ENCODE measurements at places on chromosomes 11 and 22.

DNA sequence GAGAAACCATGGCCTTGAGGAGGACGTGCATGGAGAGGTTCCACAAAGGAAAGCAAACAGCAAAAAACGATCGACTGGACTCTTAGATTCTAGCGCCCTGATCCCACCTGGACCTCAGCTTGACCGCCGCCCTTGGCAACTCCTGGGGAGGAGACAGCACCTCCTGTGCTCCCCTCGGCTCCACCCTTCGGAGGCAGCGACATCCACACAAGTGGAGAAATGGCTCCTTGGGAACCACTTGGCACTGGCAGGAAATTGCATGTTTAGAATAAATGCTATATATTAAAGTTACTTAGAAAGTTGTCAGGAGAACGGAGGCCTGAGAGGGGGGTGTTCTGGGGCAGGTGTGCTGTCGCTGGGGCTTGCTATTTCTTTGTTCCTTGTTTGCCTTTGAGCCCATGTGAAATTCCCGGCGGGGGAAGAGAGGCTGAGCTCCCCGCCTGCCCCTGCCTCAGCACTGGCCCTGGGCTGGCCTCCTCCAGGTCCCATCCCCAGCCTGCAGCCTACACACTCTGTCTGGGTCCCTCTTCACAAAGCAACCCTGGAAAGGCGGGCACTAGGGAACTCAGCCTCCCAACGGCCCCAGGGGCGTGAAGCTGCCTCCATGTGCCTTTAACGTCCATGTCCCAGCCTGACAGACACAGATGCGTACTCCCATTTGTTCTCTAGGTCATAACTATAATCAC, 395.3 kb downstream of the BRD1 start:
- no peak for DNase-seq

DNA sequence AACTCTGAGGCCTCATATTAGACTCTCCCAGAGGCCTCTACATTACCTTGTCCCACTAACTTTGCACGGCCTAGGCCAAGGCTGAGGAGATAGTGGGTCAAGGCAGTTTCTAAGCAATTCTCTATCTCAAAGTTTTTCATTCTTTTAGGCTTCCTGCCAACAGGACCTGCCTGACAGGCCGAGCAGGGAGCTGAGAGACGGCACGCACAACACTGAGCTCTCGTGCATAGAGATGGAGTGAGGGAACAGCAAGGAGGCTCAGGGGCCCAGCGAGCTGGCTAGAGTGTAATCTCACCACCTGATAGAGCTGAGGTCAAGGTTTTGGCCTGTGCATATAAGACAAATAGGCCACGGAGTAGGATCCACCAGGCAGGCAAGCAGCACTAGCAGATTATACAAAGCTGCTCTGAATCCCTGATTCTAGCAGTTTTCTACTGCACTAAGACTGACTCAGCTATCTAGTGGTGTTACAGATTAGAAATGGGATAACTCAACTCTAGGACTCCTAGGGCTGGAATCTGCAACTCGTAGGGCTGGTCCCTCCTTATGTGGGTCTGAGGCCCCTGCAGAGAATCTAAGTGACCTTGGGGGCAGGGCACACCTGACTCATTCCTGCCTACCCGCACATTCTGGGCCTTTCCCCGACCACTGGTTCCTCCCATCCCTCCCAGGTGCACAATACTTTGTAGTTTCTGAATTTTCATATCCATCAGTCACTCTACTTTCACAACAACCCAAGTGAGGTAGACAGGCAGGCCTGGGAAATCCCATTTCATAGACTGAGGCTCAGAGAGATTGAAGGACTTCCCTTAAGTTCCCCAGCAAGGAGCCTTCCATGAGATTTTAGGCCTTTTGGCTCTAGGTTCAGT, 1.7 kb downstream of the CYB5R2 start:
- DNase-seq: no peak

DNA sequence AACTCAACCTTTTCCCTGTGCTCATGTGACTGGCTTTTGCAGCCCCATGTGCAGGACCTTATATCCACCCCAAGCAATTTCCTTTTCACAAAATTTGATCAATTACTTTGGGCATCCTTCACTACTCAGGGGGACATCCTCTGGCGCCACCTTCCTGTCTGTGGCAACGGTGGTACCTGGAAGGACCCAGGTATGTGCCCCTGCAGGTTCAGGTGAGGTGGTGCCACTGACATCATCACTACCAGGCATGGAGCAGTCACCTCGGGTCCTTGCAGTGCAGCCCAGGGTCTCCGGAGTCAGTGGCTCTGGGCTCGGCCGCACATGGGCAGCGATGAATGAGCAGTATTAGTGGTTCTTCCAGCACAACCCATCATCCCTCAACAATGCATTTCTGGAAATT, 37.7 kb upstream of the B3GAT1 start:
- no peak for DNase-seq

- DNase-seq: no peak
Measured at GRCh38 chr22:22452211-22452610, 56.3 kb downstream of the ZNF280B start.

- no peak for DNase-seq
Measured at GRCh38 chr11:57888386-57888785, 126.8 kb downstream of the CTNND1 start.

GRCh38 chr11:126782810-126783209, 217.8 kb downstream of the KIRREL3 start:
- no peak for DNase-seq

DNA sequence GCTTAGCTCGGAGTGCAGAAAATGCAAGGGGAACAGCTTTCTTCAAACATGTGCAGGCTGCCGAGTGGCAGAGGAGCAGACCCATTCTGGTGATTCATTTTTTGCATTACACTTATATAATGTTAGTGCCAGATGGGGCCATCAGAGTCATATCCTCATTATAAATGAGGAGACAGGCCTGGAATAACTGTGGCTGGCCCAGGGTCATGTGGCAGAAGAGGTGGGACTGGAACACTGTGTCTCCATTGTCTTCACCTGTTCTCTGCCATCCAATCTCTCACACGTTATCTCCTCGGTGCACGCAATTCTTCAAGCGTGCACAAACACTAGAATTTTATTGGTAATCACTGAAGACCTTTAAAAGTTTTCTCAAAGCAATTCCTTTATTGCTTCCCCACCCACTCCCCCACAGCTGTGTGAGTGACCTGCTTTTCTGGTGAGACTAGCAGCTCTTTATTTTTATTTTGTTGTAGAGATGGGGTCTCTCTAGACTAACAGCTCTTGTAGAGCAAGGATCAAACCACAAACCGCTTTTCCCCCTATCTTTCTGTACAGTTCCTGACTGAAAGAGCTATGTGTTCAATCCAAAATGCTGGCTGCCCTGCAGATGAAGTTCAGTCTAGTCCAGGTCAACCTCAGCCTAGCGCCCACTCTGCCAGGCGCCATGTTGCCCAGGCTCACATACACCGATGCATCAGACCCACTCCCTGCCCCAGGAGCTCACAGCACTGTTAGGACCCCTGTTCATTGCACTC, 75.3 kb downstream of the ST3GAL4 start:
- no peak for DNase-seq

DNA sequence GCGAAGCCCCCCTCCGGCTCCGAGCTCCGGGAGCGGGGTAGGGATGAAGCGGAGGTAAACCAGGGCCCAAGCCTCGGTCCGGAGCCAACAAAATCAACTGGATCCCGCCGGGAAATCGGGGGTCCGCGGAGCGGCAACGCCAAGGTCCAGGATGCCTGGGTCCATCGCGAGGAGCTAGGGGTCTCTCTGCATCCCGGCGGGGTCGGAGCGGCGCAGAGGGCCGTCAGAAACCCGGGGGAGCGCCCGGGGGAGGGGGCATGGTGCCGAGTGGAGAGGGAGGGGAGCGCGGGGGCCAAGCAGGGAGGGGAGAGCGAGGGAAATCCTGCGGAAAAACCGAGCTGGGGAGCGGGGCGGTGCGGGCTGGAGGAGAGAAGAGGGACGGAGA, 51.8 kb downstream of the SLC22A12 start:
- DNase-seq: no peak

DNA sequence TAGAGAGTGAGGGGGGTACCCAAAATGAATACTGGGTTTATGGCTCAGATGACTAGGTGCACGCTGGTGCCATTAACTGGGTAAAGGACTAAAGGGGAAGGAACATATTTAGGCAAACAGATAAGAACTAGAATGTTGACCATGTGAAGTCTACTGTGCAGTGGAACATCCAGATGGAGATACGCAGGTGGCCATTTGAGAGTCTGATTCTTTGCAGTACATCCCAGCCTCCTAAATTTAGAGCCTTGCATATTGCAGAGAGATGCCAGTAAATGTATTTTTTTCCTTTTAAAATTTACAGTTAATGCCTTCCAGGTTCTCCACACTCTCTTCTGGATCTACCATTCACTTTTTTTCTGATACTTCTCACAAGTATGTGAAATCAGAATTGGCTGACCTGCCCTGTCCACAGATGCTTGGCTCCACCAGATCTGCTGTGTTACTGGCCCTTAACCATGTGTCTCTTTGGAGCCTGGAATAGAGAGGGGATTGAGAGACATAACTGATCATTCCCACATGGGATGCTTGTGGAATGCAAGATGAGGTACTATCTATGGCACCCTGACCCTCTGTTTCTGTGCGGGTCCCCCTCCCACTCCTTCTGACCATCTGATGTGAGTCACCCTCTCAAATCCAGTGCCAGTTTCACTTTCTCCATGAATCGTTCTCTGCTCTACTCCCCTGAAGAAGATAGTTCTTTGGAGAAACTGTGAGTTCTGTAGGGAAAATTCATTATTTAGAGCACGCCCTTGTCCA, 77.0 kb upstream of the NCAM1 start:
- DNase-seq: no peak

- no peak for DNase-seq
Measured at GRCh38 chr11:26806219-26806618, 84.4 kb upstream of the SLC5A12 start.

DNA sequence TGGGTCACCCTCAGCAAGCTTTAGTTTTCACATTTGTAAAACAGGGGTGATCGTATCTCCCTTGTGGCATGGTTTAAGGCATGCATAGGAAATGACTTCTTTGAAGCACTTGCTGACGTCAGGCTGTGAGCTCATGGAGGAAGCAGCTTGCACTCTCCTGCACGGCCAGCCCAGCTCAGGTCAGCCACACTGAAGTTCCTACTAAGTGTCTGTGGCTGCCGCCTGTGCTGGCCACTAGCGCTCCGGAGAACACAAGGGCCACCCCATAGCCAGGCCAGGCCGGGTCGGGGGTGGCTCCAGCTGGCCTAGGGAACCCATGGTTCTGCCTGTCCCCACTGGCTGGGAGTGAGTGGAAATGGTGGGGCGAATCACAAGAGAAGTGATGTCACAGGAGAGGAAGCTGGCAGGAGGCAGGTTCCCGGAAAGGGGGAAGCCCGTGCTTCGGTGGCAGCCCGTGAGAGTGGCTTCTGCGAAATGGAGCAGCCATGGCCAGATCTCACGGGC, 28.2 kb downstream of the KCTD17 start:
- DNase-seq: peak; percentile 85

DNA sequence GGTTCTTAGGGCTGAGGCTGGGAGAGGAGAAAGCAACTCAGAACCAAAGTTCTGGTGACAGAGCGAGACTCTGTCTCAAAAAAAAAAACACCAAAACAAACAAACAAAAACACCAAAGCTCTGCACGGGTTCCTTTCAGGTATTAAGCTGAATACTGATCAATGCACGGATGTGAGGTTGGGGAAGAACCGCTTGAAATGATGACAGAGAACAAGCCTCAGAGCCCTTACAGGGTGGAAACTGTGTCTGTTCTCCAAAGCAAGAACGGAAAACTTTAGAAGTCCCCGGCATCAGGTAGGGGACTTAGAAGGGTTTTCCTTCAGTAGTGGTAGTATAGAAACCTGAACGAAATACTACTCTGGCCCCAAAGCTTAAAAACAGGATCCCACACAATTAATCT, 260.0 kb downstream of the TBC1D22A start:
- no peak for DNase-seq

- no peak for DNase-seq
Measured at GRCh38 chr11:25225078-25225477, 728.2 kb downstream of the LUZP2 start.

- peak; percentile 38 for DNase-seq
Measured at GRCh38 chr11:110433393-110434333, 3.9 kb downstream of the FDX1 start.

DNA sequence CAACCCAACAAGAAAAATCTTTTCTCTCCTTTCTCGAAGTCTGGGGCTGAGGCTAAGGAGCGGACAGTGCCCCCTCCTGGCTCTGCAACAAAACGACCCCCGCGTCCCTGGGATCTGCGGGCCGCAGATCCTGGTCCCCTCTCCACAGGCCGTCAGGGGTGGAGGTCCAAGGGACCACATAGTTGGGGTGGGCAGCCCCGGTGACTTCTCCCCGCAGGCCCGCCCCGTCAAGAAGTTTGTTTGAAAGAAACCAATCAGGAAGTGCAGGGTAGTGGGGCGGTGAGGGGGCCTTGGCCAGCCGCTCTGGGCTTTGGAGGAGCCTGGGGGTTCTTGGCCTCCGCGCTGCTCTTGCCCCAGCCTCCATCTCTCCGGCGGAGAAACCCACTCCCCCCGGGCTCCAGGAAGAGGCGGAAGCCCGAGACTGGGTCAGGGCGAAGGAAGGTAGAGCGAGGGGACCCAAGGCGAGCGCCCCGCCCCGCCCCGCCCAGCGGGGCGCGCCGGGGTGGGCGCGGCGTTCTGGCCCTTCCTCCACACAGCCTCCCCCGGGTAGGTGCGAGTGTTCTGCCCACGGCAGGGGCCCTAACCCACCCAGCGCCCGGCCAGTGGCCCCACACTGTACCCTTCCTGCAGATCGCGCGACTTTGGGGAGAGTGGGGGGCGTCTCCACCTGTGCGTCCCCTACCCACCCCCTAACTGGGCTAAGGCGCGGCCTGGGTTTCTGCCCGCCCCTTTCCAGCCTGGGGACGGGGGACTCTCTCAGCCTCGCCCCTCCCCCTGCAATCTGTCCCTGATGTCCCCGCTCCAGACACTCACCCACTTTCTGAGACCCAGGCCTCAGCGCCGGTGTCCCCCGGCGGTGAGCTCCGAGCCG, 1.3 kb downstream of the TP53I11 start:
- DNase-seq: peak; percentile 30

- DNase-seq: no peak
Measured at GRCh38 chr11:9594267-9595046, 21.0 kb downstream of the WEE1 start.

GRCh38 chr22:38503021-38503420, 3.1 kb downstream of the DDX17 start:
- no peak for DNase-seq

- DNase-seq: no peak
Measured at GRCh38 chr11:38402063-38402462, 1804.0 kb upstream of the RAG2 start.

- DNase-seq: no peak
Measured at GRCh38 chr11:66369073-66369894, 2.3 kb downstream of the SLC29A2 start.
